Activated CD4-positive, CD25-positive, alpha-beta regulatory T cell treated with anti-CD3 and anti-CD28 coated beads, Interleukin-2, amount 50 U/mL, for 16 hours (primary cell): ENCODE measurements at places on chromosomes 4 and X.

DNA sequence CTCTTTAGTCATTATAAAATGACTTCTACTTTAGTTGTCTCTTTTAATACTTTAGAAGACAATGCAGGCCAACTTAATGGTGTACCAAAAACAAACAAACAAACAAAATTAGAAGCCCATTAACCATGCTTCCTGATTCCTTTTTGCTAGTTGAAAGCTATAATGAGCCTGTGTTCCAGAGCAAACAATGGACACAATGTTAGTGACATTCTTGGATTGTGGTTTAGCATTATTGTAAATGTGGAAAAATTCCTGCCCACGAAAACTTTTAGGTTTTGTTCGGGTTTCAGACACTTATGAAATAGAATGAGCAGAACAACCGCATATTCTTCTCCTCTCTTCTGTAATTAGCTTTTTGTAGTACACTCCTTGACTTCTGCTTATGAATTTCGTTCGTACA lies 1682.7 kb upstream of the PCDH7 start:
- no peak for DNase-seq

GRCh38 chr4:183413234-183414200 lies 30.9 kb upstream of the CDKN2AIP start:
- DNase-seq: no peak

GRCh38 chr4:77740480-77740879 lies 78.7 kb downstream of the CNOT6L start:
- no peak for DNase-seq

DNA sequence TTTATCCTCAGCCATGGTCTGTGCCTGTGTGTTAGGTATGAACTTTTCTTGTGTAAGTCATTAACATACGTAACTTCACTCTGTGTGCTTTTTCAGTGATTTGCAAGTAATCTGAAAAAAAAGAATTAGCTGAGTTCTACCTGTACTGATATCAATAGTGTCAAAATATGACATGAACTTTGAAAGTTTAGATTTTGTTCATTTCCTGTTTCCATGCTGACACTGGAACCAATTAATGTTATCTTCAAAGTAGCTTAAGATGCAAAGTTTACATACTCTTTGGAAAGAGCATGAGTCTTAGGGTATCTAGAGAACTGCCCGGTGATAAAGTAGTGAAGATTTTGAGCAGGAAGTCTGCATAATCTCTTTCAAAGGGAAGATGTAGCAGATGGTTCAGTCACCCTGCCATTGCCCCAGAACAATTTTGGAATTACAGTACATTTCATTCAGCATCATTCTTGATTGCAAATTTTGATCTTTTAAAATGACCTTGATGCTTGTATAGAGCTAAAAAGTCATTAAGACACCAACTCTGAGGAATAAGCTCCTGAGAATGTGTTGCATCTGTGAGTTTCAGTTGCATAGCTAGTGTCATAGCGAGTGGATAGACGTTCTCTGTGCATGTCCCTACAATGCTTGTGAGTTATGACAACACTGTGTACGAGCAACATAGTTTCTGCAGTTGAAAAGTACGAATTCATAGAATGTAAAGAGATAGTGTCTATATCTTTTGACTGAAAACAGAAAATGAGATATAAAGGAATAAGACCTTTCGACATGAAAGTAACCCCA lies 130.5 kb downstream of the PTTG2 start:
- DNase-seq: no peak

DNA sequence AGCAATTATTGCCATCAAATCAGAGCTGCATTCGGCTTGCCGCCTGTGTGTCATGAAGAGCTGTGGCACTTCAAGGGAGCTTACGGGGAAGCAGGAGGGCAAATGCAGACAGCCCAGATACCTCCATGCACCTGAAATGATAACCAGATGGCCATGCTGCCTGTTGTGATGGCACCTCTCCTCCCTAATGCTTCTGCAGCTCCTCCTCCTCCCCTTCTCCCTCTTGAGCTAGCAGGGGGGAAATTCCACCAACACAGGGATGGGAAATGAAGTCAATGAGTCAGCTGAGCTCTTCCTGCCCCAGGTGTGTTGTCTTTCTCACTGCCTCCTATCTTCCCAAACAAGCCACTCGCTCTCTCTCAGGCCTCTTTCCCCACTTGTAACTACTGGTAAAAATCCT lies 565.0 kb downstream of the BCOR start:
- no peak for DNase-seq

DNA sequence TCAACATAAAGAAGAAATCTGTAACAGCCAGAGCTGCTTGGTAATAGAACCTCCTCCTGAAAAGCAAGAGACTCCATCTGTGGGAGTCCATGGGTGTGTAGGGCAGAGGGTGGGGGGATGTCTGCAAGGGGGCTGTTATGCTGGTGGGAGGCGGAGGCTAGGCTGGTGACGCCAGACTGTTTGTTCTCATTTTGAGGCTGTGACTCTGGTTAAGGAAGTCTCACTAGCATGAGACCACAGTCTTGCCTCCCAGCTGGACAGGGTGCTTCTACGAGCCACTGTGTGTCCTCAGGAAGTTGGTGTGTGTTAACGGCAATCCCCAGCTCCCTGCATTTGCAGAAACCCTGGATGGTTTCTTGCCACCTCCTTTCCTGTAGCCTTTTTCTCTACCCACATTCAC lies 79.8 kb downstream of the NSUN7 start:
- DNase-seq: no peak

- no peak for DNase-seq
Observed at GRCh38 chrX:71922686-71923085, 12.0 kb downstream of the NHSL2 start.

DNA sequence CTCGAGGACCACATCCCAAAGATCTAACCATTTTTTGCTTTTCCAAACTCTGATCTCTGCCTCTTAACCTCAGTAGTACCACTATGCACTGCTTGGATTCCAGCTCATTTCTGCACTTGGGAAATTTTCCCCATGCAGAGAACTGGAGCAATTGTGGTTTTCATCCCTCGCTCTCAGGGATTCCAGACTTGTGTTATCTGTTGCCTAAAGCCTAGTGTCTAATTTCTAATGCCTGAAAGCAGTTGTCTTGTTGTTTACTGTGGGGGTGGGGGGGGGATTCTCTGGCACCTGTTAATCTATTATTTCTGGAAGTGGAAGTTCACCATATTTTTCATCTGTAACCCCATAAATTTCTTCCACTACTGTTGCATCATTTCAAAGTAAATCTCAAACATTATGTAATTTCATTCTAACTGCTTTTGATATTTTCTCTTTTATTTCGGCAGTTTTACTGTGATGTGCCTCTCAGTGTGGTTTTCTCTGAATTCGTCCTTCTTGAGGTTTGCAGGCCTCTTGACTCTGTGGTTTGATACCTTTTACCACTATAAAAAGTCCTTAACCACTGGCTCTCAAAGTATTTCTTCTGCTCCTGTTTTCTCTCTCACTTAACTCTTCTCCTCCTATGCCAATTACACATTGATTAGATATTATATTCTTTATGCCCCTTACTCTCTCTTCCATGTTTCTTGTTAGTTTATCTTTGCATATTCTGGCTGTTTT lies 205.6 kb upstream of the EOLA2 start:
- no peak for DNase-seq

DNA sequence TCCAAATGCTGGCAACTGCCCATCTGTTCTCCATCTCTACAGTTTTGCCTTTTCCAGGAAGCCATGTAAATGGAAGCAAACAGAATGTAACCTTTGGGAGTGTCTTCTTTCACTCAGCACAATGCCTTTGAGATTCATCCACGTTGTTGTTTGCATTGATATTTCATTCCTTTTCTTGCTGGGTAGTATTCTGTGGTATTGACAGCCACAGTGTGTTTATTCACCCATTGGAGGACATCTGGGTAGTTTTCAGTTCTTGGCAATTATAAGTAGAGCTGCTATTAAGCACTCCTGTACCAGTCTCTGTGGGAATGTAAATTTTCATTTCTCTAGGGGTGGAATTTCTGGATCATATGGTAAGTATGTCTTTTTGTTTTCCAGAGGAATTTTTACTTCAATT lies 194.3 kb upstream of the RPS6KA3 start:
- no peak for DNase-seq

DNA sequence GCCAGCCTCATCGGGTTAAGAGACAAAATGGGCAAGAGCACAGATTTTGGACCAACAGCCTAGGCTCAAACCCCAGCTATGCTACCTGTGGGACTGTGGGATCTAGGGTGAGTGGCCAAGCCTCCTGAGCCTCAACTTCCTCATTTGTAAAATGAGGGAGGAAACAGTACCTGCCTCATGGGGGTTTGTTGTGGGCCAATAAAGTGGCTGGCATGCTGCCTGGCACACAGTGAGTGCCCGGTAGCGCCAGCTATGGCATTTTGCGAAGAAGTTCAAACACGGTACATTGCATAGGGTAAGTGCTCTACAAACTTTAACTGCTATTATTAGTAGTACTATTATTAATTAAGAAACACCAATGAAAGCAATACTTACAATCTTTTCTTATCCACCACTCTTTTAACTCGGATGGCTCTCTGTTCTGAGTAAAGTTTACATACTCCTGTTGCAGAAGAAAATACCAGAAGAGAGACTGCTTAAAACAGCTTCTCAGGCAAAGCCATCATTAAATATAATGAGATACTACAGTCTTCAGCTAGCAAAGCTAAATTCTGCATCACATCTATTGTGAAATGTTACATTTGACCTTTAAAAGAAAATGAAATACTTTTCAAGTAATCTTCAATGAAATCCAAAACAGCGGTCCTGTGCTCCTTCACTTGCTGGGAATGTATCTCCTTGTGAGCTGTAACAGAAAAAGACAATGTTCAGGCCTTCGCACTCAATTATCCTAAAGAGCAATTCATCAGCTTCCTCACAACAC lies 70.1 kb downstream of the NSG1 start:
- no peak for DNase-seq

DNA sequence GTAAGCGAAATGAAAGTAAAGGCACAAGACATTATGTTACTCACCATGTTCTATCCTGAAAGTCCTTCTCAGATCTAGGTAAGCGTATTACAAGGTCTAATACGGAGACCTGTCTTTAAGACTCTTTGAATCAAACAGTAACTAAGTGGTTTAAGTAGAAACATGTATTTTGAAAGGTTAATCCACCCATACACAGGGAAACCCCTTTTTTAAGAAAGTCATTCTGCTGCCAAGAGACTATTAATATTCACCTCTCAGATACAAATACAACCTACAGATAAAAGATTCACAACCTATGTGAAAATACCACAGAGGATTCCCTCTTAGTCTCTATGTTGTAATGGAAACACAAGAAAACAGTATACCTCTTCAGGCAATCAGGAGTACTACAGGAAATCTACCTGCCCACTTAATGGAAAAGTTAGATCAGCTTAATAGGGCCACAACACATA lies 63.2 kb upstream of the TNIP3 start:
- DNase-seq: no peak

DNA sequence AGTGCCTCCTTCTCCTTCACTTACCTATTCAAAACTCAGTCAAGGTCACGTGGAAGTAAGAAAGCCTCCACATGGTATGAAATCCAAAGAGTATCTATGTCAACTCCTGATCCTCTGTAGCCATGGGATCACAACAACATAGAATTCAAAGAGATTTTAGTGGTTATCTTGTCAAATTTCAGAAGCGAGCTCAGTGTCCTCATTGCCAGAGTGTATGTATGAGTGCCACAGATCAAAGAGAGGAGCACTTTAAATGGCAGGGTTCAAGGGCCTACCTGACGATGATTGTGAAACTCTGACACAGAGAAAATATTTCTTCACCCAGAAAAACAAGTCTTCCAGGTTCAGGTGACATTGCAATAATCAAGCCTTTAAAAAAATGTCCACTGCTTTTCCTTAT lies 1.2 kb upstream of the ACE2 start:
- DNase-seq: no peak

DNA sequence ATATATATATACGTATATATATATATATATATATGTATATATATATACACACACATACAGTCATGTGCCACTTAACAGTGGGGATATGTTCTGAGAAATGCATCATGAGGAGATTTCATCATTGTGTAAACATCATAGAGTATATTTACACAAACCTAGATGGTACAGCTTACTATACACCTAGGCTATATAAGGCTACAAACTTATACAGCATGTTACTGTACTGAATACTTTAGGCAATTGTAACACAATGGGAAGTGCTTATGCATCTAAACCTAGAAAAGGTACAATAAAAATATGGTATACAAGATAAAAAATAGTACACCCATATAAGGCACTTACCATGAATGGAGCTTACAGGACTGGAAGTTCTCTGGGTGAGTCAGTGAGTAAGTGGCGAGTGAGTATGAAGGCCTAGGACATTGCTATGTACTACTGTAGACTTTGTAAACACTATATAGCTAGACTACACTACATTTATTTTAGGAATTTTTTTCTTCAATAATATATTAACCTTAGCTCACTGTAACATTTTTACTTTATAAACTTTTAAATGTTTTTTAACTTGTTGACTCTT lies 13.2 kb upstream of the CCSER1 start:
- DNase-seq: no peak

DNA sequence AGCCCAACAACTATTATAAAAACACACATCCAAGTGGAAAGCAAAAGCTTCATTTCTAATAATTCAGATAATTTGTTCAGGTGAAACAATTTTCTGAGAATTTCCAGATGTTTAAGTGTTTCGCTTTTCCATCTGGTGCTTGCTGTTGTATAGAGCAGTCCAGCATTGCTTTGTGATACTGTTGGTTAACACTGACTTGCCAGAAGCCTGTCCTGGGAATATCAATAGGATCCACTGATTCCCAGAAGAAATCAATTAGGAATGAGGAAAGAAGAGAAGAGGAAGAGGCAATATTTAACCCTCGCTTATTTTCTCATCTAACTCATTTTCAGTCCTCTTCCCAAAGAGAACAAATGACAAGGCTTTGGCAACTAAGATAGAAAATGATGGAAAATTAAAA lies 94.9 kb upstream of the DDIT4L start:
- DNase-seq: no peak

GRCh38 chr4:787561-787981 lies 38.4 kb downstream of the CPLX1 start:
- DNase-seq: no peak

GRCh38 chr4:3497095-3497494 lies 34.0 kb downstream of the DOK7 start:
- DNase-seq: no peak
